ENCODE measurements at places on chromosomes 2 and 18.

- no peak for DNase-seq
These were observed 6.3 kb upstream of the RBMS1 start for GRCh38 chr2:160499865-160500264.

GRCh38 chr2:17309741-17310339 lies 208.4 kb downstream of the RAD51AP2 start:
- no peak for DNase-seq

- DNase-seq, result no peak
These were observed 3.5 kb upstream of the DSC2 start for GRCh38 chr18:31105733-31106132.

DNA sequence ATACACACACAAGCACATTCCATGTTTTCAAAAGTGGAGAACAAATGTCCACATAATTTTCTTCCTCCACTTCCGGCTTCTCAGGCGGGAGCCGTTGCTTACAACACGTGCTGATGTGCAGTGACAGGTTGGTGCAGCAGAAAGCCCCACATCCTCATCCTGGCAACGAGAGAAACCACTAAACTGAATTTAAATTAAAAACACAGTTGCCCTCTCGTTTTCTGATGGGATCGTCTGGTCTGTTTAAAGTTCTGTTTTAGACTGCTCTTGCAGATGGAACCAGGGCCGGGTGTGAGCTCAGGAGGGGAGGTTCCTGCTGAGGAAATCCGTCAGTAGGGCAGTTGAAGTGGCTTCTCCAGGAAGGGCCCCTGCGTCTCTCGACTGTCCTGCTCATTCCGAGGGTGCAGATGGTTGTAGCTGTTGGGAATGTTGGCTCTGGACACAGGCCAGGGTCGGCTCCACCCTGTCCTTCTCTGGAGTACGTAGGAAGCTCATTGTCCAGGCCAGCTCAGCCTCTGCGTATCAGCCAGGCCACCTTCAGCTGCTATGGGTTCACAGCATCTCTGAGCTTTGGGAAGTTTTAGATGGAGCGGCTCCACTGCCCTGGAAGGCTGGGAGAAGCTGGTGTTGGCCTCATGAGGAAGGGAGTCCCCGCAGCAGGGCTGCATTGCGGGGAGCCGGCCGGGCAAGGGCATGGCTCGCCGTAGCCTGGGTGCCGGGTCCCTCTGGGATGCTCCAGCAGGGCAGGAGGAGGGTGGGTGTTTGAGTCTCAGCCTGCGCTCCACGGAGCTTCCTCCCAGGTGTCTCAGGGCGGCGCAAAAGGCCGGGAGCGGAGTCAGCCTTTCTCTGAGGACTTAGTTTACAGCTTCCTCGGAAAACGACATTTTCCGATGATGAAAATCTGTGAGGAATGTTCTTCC lies 58.3 kb downstream of the NFATC1 start:
- DNase-seq, result no peak

GRCh38 chr2:179235463-179236108 lies 29.0 kb downstream of the SESTD1 start:
- DNase-seq, result no peak

Data from stimulated activated CD8-positive, alpha-beta memory T cell treated with anti-CD3 and anti-CD28 coated beads, Interleukin-4, amount 100 ng/mL, for 1 hour (primary cell).